ENCODE measurements at places on chromosomes 2 and 18.

DNA sequence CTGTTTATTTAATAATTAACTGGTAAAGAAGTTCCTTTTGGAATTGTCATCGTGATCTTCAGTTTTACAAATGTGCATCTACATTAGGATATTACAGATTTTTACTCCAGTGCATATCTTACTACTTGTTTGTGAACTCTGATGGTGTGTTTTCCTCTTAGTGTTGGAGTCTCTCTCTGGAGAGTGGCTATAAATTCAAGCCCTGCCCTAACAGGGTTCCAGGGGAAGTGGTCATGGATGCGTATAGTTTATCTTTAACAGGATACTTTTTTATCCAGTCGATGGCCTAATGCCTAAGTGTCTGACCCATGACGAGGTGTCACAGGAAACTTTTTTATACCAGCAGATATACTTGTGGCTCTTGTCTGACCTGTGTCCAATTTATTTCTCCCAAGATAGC is 75.4 kb downstream of the CHN1 start:
- no peak for DNase-seq

GRCh38 chr2:206212673-206213513 is 53.2 kb downstream of the EEF1B2 start:
- DNase-seq = no peak

DNA sequence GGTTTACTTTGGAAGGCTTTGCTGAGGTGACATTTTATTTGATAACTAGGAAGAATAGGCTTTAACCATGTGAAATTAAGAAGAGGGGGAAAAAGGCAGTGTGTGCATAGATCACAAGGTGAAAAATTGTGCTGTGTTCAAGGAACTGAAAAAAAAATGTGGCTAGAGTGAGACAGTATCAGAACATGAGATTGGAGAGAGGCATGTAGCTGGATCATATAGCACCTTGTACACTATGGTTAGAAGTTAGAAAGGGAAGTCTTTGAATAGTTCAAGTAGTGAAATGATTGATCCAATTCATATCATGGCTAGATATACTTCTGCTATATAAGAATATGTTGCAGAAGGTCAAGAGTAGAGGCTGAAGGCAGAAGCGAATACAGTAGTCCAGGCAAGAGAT is 12.3 kb upstream of the TNFRSF11A start:
- DNase-seq = no peak

DNA sequence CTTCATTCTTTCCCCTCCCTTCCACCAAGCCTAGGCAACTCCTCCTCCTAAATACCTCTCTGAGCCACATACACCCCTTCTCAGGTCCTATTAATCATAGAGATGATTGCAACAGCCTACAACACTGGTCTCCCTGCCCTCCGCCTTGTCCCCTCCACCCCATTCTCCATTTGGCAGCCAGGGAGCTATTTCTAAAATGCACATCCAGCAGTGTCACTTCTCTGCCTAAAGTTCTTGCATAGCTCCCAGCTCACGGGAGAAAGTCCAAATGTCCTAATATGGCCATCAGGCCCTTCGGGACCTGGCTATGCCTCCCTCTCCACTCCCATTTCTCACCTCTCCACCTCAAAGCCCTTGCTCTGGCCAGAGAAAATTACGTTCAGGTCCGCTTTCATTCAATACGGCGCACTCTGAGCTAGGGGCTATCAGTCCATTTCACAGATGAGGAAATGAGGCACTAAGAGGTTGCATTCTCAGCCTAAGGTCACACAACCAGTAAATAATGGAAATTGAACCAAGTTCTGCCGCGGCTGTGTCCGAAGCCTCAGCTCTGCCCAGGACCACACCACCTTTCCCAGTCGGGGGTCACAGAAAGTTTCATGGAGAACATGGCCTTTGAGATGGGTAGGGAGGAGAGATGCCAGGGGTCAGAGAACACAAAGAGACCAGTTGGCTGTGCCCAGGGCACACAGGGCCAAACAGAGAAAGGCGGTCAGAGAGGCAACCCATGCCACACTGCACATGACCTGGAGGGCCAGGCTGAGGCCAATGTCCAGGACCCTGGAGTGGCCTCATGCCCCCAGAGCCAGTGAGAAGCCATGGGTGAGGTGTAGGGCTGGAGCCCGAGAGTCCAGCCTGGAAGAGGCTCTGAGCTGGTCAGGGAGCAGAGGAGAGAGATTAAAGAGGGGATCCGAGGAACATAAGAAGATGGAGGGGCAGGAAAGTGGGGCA is 72.8 kb downstream of the TNS1 start:
- no peak for DNase-seq

- DNase-seq = no peak
Measured at GRCh38 chr2:219887870-219888269, 260.4 kb downstream of the SLC4A3 start.

DNA sequence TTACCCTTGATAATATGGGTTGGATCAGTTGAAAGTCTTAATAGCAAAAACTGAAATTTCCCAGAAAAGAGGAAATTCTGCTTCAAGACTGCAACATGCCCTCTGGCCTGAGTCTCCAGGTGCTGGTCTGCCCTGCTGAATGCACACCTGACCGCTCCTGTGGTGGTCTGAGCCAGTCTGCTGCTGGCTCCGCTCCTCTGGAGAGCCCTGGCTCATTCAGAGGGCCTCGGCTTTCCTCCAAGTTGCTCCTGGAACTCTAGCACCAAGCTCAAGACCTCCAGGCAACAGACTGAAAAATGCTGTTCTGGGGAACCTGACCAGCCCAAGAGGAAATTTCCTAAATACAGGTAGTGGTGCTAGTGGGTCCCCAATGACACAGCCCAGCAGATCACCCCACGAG is 64.8 kb downstream of the DIPK1C start:
- DNase-seq = no peak

DNA sequence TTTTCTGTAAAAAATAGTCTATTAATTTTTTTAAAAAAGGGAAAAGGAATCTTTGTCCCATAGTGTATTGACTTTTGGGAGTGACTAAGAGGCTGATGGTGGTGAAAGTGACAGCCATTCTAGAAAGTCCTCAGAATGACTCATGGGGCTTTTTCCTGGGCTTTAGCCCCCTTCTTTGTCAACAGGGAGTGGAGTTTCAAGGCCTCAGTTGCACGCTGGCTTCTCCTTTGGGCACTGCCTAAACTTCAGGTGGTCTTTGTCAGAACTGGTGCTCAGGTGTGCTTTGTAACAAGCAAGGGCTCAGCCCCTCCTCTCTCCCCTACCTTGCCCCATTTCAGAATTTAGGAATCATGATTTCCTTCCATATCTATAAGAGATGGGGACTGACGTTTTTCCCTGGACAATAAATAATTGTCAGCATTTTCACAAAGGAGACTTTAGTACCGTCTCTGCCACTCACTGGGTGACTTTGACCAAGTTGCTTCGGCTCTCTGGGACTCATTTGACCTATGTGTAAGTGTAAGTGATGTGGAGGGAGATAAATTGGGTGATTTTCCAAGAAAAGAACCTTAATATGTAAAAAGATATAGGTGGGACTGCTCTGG is 61.2 kb upstream of the IGFBP2 start:
- DNase-seq = no peak

DNA sequence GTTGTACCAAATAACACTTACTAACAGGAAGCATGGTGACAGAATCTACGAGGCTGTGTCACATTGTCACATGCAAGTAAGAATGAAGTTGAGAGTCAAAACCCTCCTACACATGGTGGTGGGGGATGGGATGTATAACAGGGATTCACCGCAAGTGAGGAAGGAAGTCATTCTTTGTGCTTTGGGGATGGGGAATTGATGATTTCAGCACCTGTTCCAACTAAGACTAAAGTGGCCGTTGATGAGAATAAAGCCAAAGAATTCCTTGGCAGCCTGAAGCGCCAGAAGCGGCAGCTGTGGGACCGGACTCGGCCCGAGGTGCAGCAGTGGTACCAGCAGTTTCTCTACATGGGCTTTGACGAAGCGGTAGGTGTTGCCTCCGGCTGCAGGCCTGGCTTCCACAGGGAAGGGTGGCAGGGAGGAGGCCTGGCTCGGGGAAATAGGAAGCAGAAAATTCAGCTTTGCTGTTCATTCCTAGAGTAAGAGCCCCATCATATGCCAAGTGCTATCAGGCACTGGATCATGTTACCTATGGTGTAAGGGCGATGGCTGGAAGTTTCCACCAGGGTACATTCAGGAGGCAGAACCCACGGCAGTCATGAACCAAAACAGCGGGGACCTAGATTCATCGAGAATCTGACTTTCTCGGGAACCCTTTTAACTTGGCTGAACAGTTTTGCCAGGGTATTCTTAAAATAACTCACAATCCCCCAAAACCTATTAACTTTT is 120.3 kb downstream of the UXS1 start:
- DNase-seq = no peak

GRCh38 chr2:7812231-7812995 is 869.4 kb upstream of the ID2 start:
- no peak for DNase-seq

DNA sequence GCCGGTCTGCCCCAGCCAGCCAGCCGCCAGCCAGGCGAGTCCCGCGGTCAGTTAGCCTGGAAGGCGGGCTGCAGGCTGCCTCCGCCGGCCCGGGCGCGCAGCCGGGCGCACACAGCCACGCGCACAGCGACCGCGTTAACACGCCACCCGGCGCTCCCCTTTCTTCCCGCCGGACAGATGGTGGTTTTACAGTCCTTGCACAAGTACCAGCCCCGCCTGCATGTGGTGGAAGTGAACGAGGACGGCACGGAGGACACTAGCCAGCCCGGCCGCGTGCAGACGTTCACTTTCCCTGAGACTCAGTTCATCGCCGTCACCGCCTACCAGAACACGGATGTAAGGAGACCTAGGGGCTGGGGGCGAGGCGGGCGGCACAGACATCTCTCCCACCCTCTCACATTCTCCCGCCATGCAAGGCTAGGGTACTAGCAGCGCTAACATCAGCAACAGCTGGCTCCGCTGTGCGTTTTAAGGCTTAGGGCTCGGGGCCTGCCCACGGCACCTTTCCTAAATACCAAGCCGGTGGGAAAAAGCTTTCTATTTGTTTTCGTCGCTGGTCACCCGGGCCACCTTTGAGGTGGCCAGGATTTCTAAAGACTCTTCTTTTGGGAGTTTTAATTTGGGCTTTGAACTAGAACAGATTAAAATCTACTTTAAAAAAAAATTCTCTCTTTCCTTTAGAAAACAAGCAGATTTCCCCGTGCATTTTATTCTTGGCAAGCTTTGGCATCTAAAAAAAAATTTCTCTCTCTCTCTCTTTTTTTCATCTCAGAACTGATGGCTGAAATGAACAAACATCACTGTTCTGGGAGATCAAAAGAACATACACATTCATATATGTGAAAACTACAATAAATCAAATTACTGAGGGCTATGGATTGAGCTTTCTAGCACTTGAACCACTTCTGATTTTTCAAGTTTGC is 2.9 kb downstream of the TBR1 start:
- DNase-seq = no peak

GRCh38 chr2:72669121-72669520 is 156.7 kb downstream of the EXOC6B start:
- no peak for DNase-seq

GRCh38 chr2:119431155-119431975 is at the start of gene TMEM37:
Gene TMEM37, plus strand, starts transcription at chr2:119431854. Its CDS starts 50 bp downstream, at chr2:119431904.
- no peak for DNase-seq

GRCh38 chr2:177165721-177166711 is 46.6 kb upstream of the HNRNPA3 start:
- no peak for DNase-seq

DNA sequence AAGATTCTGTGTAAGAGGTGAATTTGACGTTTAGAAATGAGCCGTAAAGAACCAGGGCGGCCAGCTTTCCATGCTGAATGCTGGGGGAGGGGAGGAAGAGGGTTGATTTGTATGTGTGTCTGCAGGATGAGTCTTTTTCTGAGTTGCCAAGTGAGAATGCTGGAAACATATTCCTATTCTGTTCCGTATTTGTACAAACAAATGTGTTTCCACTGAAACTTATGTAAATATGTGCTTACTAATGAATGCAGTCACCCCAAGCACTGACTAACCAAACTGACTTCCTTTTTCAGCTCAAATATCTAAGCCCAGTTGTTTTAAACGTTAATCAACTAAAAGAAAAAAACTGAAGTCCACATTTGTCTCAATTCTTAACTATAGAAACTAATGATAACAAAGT is 74.9 kb upstream of the APCDD1 start:
- DNase-seq = no peak

- DNase-seq = no peak
Measured at GRCh38 chr2:163248376-163249253, 410.0 kb upstream of the KCNH7 start.

- DNase-seq = no peak
Measured at GRCh38 chr2:19900931-19901441, 797 bp downstream of the TTC32 start.

DNA sequence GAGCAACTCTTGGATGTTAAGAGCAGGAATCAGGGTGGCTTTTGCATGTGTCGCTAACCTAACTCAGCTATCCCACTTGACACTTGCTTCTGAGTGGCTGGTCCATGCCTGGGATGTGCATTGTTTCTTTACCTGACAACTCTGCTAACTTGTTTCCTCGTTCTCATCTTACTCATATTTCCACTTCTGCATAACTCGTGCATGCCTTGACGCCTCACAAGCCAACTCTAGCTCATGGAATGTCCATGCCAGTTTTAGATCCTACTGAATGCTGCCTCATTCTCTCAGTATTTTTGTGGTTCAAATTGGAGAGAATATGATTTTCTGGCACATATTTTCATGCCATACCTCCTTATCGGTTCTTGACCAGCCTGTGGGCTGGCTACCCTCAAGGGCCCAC is 52.5 kb downstream of the CDCA7 start:
- DNase-seq = no peak

GRCh38 chr2:104340162-104340561 is 513.8 kb upstream of the POU3F3 start:
- DNase-seq = no peak

DNA sequence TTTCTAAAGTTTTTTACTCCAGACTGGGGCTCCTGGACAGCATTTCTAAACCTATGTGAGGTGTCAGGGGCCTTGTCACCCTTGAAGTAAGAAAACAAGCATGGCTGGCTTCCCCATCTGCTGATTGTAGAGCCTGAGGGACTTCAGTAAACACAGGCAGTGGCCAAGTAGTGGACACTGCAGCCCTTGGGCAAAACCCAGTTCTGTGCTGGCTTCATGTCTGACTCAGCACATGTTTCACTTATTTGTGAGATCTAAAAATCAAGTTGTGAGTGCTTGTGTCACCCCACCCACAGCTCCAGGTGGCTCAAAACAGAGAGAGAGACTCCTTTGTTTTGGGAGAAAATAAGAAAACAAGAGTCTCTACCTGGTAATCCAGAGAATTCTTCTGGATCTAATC is 660.3 kb upstream of the VRK2 start:
- no peak for DNase-seq

- no peak for DNase-seq
Measured at GRCh38 chr2:95374029-95374428, 28.5 kb upstream of the FAHD2A start.

GRCh38 chr18:63322908-63323634 is 3.5 kb upstream of the BCL2 start:
- peak; percentile 66 for DNase-seq

DNA sequence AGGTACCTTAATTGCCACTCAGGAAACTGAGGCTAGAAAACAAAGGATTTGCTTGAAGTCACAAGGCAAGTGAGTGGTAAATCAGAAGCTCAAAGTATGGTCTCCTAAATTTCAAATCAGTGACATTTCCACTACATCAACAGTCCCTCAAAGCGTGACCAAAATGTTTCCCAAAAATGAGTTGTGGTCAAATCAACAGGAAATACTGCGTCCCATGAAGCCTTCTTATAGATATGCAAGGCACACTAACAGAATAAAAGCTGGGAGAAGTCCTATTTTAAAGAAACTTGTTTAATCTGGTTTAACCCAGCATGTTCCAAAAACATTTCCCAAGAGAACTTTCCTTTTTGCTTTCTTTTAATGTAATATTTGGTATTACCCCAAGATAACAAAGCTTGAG is 249.4 kb downstream of the EXOC6B start:
- no peak for DNase-seq

- no peak for DNase-seq
Measured at GRCh38 chr2:71596011-71596410, 142.7 kb downstream of the DYSF start.

- no peak for DNase-seq
Measured at GRCh38 chr18:57995331-57995730, 48.7 kb upstream of the NEDD4L start.
